Cortex of kidney (tissue), 1 donor: ENCODE measurements at places on chromosomes 6 and 20.

DNA sequence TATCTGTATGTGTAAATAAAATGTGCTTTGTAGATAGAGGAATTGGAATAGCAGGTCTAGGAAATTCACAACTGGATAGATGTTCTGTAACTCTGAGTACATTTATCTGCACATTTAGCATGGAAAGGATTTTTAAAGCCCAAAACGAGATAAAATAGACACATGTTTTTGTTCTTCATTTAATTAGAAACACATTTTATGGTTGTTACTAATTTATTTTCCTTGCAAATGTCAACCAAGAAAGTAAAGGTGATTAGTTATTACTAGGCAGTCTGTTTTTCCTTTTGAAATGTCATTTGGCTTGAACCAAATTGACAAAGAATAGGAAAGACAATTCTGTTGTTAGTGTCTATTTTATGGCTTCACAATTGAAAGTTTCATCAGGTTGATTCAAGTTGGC is 769 bp downstream of the PRL start:
- no peak for DNase-seq

DNA sequence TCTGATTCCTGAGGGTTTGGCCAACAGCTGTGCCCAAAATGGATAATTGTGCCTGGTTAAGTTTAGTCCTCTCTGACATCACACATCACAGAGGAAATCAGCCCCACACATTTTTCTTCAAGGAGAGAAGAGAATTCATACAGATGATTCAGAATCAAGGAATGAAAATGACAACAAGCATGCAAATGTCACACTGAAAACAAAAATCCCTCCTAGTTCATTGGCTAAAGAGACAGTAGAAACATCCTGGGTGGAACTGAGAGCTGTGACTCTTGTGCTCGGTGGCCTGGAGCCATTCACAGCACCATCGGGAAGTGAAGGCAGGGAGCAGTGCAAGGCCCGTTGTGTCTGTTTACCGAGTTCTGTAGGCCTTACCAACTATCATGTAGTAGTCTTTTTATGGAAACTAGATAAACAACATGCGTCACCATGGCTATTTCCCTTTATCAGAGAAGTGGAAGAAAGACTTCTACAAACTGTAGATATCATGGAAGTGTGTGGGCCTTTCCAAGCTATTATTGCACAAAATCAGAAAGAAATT is 81.7 kb upstream of the TENT5A start:
- no peak for DNase-seq

GRCh38 chr20:3222635-3223600 is 13.6 kb downstream of the ITPA start:
- DNase-seq: no peak

DNA sequence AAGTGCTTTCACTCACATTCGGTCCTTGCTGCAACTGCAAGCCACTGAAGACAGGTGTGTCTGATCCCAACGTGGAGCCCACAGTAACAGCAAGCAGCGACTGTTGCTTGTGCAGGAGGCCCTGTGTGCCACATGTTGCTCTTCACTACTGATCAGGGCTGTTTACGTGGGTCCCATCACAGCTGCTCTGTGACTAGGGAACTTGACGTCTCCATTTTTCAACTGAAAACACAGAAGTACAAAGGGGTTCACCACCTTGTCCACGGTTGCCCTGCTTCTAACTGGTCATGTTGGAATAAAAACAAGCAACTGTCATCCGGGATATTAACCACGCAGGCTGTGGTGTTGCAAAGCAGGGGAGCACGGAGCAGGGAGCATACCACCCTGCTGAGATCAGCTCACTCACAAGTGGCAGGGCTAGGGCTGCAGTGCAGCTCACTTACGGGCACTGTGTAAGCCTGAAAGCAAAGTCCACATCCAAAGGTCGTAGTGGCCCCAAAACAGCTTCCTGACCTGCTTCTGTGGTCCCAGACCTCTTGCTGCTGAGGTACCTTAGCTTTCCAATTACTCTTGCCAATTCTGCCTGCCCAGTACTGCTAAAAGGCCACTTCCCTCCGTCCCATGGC is 105.8 kb upstream of the DUSP22 start:
- no peak for DNase-seq

GRCh38 chr6:69012876-69013275 is 377.8 kb downstream of the ADGRB3 start:
- DNase-seq: no peak

DNA sequence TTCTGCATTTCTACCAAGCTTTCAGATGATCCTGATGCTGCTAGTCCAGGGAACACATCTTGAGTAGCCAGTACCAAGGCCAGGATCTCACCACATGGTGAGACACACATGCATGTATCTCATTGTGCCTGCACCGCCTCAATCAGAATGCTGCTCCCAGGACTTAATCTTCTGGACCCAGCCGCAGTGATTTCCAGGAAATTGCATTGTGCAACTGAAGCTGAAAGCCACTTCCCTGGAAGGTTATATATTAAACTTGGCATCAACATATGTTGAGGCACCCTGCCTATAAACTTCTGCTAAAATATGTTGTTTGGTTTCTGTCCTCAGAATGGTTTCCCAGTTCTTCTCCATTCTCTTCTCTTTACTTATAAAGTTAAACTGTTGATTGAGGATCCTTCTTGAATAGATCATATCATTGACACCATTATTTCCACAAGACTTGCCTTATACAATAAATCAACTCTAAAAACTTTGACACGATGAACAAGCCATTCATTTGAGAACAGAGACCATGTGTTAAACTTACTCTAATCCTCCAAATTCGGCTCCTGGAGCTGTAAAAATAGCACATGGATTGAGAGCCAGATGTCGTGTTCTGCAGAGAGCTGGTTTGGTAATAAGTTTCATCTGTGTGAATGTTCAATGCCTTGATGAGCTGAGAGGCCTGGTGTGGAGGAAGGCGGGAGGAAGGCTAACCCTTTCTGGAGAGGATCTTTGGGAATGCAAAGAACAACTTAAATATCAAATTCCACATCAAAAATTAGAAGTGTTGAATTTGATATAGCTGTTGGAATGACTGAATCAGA is 65.0 kb upstream of the PCSK2 start:
- DNase-seq: no peak

DNA sequence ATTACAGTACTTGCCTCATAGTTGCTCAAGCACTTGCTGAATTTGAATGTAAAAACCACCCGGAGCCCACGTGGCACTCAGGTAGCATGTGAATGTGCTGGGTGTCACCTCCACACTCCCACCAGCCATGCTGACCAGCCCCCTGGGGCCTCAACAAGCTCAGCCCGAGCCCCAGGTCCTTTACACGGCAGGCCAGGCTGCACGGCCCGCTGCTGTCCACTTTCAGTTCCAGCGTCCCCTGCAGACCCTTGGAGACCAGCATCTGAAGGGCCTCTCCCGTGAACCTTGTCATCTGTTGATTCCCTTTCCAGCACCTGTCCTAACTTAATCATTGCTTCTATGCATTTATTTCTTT is 33.3 kb upstream of the ZBP1 start:
- no peak for DNase-seq

DNA sequence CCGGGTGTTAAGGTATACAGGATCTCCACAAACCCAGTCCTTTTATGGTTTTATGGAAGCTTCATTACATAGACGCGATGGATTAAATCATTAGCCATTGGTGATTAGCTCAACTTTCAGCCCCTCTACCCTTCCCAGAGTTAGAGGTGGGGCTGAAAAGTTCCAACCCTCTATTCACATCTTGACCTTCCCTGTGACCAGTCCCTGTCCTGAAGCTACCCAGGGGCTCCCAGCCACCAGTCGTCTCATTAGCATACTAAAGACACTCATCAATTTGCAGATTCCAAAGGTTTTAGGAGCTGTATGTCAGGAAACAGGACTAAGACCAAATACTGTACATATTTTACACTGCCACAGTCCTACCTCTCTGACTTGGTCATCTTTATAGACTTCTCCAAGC is 21.0 kb downstream of the KHDC1L start:
- no peak for DNase-seq

GRCh38 chr6:66423047-66423446 is 716.0 kb upstream of the EYS start:
- DNase-seq: no peak

- DNase-seq: no peak
Measured at GRCh38 chr6:31396422-31397152, 6.8 kb upstream of the MICA start.

- DNase-seq: no peak
Measured at GRCh38 chr6:18262702-18263417, 1.5 kb downstream of the DEK start.

DNA sequence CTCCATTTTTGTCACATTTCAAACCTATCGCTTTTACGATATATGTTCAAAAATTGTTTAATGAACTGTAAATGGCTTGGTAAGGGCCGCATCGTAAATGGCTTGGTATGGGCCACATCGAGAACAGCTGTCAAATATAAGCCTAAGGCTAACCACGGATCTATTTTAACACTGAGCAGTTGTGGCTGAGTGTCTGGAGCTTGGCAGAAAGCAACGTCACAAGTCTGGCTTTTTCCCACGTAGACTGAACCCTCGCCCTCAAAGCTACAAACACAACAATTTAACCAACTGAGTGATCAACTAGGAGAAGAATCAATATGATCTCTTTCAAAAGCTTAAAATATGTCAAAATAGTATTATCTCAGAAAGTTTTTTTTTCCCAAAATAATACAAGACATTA is 71.4 kb upstream of the PRSS16 start:
- DNase-seq: no peak

DNA sequence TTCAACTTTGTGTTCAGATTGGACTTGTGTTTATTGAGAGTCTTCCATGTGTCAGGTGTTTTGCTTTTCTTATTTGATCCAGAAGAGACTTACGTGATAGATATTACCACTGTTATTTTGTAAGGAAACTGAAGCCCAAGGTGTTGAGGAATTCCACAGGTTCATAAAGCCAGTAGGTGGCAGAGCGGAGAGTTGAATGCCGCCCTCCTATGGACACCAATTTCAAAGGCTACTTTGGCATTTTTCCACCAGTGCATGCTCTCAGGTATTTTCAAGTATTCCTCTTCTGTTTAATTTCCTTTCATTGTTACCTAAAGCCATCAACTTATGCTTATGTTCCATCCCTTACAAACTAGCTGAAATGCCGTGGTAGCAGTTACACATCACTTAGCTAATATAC is 14.0 kb upstream of the COL10A1 start:
- DNase-seq: no peak

DNA sequence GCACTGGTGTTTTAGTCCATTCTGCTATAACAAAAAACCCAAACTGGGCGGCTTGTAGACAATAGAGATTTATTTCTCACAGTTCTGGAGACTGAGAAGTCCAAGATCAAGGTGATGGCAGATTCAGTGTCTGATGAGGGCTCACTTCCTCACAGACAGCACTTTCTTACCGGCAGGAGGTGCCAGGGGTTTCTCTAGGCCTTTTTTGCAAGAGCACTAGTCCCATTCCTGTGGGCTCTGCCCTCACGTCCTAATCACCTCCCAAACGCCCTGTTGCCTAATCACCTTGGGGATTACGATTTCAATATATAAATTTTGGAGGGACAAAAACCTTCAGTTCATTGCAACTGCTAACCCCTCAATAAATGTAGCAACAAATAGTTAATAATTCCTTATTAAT is 140.0 kb upstream of the SGK1 start:
- DNase-seq: no peak

DNA sequence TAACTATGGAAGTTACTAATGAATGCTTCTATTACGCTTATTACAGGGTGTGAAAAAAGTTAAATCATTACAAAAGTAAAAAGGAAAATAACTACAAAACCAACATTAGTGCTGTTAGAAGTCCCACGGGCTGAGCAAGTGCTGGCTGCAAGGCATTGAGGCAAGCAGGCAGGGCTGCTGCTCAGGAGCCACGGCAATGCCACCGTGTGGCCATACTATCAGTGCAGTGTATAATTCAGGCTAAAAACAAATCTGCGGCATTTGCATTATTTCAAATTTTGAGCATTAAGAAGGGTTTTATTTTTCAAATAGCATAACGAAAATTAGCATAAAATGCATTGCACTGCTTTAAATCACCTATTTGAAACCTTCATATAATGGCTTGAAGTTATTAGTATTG is 17.1 kb downstream of the IFNGR1 start:
- DNase-seq: no peak

DNA sequence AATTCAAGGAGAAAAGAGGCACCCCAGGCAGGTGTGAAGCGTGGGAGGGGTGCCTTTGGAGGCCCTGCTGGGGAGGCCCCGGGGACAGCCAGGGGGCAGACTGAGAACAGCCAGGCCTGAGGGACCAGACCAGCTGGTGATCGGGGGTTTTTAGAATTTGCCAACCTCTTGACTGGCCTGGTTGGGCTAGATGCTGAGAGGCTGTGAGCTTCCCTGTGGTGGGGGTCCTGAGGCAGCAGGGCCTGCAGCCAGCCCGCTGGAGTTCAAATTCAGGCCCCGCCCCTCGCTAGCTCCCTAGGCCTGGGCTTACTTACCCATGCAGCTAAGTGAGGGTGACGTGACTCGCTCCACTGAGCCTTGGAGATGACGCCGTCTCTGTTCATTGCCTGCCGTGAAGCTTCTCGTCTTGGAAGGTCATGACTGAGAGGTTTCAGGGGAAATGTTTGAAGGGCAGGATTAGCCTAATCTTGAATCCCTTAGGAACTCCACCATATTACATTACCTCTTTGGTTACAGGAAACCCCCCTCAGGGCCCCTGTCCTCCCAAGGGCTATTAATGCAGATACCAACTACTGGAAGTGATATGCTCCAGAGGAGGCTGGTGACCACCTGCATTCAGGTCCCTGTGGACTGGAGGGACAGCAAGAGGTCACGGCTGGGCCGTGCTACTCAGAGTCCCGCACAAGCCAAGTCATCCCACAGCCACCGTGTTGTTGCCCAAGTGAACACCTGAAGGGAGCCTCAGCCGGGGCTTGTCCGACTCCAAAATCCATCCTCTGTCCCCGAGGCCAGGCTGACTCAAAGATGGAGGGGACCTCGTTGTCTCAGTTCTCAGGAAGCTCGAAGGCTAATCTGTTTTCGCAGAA is 73.9 kb upstream of the DUSP22 start:
- no peak for DNase-seq

GRCh38 chr20:5173751-5174150 is 46.9 kb downstream of the CDS2 start:
- DNase-seq: no peak

GRCh38 chr6:72616406-72617015 is 5.4 kb upstream of the KCNQ5 start:
- no peak for DNase-seq

- no peak for DNase-seq
Measured at GRCh38 chr20:55173601-55174000, 698.2 kb downstream of the DOK5 start.

DNA sequence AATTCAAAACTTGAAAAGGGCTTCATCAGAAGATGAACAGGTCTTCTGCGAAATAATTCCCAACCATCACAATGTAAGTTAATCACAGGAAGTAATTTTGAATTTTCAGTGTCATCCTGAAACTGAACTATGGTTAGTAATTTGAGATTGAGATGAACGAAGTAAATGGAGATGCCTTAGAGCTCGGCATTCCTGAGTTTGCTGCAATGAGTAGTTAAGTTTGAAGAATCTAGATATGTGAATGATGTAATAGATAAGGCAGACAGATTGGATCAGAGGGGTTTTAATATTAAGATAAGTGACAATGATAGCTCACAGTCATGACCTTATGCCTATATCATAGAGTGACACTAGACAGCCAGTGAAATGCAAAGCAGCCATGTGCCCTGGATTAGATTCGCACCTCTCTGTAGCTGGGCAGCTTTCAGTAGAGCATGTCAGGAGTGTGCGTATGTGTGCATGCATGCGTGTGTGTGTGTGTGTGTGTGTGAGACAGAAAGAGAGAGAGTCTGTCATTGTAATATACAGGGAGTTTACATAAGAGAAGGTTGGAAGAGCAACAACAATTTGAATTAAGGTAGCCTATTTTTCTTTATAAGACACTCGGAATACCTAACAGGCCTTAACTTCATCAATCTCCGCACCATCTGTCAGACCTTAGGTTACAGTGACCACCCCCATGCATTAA is 233.0 kb downstream of the GMPR start:
- no peak for DNase-seq

GRCh38 chr6:85797993-85798392 is 155.3 kb upstream of the SYNCRIP start:
- DNase-seq: no peak
